ENCODE measurements at places on chromosomes 2 and 18. TPM values are rescaled to one million over a fixed set of nuclear protein-coding genes. Genes with fewer than 3 reads are reported as not detected.

- no peak for DNase-seq
Observed at GRCh38 chr18:48430150-48430549, 21.0 kb upstream of the ZBTB7C start.

DNA sequence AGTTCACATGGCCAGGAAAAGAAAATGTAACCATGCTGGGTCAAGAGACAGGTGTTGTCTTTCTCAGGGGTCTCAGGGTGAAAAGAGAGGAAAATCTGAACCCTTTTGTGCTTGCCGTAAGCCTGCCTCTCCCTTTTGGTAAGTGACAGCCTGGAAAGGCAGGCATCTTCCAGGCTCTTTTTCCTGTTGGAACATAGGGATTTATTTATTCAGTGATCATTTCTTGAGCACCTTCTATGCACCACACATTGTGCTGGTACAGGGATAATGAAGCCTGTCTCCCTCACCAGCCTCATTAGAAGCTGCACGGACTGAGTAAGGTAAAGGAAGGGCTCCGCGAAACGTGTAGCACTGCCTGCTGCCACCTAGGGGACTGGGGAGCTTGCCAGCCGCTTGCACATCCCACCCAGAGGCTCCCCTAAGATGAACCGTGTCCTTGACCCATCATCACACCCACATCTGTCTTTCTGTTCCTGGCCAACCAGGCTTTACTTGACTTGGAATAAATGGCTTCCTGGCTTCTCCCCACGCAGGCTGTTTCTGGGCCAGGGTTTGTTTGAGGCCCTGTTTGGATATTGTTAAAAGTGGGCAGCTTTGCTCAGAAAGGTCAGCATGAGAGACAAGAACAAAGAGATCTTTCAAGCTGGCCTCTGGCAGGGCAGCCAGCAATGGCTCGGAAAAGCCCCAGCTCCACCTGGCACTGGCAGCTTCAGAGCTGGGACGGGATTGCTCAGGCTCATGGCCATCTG, 73.3 kb upstream of the MCFD2 start:
- no peak for DNase-seq

DNA sequence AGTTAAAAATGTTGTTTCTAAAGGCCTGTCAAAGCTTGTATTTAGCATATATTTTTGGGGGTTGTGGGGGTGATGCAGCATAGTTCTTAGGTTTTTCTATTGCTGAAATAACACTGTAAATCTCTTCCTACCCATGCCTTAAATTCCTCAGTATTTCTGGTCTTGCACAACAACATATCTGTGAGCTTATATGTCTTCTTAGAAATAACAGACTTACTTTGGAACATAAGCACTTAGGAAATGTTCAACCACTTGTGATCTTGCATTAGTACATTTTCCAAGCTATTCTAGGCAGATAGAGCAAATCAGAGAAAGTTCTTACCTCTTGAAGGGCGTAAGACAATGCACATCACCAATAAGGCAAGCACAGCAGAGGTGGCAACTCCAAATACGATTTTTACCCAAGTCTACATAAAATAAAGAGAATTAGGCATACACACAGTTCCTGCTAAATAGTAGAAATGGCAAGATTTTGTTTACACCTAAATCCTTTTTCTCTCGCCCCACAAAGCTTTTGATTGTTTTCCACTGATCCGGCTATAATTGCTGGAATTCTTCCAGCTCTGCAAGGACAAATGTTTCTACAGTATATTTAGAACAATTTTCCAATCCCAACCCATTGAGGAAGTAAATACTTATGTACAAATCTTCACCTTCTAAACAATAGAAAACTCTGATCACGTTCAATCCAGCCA, 512 bp downstream of the FAP start:
- DNase-seq: no peak

GRCh38 chr2:238053191-238053776, 7.5 kb upstream of the SCLY start:
- no peak for DNase-seq

GRCh38 chr2:43539436-43539835, 56.4 kb downstream of the THADA start:
- no peak for DNase-seq

GRCh38 chr18:76307293-76307690, 187.8 kb downstream of the ZNF516 start:
- no peak for DNase-seq

DNA sequence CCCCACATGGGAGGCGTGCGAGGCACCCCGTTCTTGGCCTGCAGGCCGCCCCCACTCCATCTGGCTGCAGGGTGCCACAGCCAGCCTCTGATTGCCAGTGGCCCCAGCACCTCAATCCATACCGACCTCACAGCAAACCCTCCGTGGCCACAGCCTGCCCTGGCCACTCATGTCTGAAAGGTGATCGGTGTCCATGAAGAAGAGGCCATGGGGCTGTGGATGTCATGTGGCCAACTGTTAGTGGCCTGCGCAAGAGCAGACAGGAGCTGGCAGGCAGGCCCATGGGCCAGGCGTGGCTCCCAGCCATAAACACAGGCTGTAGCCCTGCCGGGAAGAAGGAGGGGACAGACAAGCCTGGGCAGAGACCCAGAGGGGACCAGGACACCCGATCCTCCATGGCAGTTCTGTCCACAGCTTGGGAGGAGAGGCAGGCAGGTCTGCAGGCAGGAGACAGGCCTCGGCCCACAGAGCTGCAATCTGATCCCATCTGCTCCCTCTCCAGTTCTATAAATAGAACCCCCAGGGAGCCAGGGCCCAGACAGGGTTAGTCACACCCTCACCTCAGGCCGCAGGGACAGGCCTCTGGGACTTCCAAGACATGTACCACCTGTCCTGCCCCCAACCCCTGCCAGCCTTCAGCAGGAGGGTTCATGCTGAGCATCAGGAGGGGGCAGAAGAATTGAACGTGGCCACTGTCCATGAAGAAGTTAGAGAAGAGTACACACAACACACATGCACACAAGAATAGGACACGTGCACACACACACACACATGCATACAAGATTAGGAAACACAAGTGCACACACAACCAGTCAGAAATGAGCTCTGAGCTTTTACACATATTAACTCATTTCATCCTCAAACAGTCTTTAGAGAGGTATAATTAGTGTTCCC, 16.9 kb downstream of the STEAP3 start:
- no peak for DNase-seq

- no peak for DNase-seq
Observed at GRCh38 chr2:234606896-234607295, 110.0 kb upstream of the ARL4C start.

- DNase-seq: no peak
Observed at GRCh38 chr2:135792401-135793150, 44.4 kb downstream of the LCT start.

- DNase-seq: no peak
Observed at GRCh38 chr18:13528739-13529392, 197.5 kb downstream of the FAM210A start.

DNA sequence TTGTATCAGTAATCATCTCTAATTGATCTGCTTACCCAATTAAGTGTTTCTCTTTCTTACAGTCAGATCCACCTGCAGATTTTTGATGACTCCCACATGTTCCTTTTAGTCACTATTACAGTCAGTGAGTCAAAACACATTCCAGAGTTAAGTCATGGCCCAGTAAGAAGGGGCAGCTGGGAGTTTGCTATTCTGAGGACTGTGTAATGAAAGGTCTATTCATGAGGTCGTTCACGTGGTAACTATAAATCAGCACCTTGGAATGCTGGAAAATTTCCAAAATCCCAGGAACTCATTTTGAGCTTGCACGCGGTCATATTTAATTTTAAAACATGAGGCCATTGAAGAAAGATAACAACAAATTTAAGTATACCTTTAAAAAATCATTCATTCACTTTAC, 252.5 kb downstream of the XIRP2 start:
- DNase-seq: no peak

DNA sequence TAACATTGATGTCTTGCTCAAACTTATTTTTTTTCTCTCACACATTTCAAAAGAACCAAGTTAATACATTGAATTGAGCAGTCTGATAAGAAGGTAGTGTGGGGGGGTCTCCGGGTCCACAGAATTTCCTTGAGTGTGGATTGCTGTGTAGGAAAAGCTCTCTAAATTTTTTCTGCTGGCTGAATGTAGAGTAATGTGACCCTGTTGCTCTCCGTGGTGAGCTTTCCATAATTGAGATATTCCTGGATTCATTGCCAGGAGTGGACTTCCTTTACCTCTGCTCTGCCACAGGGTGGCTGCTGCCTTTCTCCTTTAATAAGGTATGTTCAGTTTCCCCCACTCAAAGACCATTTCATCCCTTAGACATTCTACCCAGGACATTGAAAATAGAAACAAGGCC, 50.9 kb downstream of the PKP4 start:
- no peak for DNase-seq

- DNase-seq: no peak
Observed at GRCh38 chr18:49177812-49178211, 227.0 kb upstream of the SMAD7 start.

GRCh38 chr2:108853421-108853820, 66.8 kb downstream of the CCDC138 start:
- no peak for DNase-seq

- no peak for DNase-seq
Observed at GRCh38 chr2:189024901-189025618, 50.9 kb downstream of the COL3A1 start.

NOL4 gene
- not detected for total RNA-seq

ZNF2 gene
- 8.0 TPM for total RNA-seq

HOXD12 gene
- not detected for total RNA-seq

FLACC1 gene
- 1.4 TPM for total RNA-seq

ARHGAP28 gene
- 17.9 TPM for total RNA-seq

TEX44 gene
- not detected for total RNA-seq

QPCT gene
- total RNA-seq: 1.2 TPM

SERPINE2 gene
- total RNA-seq: 61.0 TPM

Data from chondrocyte (in vitro differentiated cells).